CD4-positive, alpha-beta T cell treated with Interleukin-17A for 4 hours (primary cell): ENCODE measurements at places on chromosomes 4 and X.

DNA sequence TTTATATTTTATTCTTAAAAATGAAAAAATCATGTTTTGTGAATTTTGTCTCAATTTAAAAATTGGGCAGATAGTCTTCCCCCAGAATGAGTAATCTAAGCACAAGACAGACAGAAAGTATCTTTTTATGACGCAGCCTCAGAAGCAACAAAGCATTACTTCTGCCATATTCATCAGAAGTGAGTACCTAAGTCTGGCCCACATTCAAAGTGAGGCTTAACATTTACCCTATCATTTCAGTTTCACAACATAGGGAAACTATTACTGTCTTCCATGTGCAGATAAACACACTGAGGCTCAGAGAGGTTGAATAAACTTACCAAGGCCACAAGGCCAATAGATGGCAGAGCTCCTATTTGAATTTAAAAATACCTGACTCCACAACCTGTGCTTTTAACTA lies 4.4 kb upstream of the PRDX4 start:
- DNase-seq: no peak

GRCh38 chr4:1626151-1626550 lies 58.0 kb downstream of the FAM53A start:
- no peak for DNase-seq

DNA sequence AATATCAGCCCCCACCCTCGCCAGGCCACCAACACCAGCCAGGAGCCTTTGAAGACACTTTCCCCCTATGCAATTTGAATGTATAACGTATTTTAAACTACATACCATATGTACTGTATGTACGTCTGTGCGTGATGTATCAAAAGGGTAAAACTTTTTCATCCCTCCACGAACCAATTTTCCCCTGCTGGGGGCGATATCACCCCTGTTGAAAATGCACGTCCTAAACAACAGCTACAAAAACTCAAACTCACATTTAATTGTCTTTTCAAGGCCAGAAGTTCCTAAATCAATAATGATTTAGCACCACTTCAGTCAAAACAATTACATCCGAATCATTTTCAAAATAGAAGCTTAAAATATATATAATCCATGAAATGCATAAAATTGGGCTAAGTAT lies 1.4 kb downstream of the VEGFD start:
- no peak for DNase-seq

DNA sequence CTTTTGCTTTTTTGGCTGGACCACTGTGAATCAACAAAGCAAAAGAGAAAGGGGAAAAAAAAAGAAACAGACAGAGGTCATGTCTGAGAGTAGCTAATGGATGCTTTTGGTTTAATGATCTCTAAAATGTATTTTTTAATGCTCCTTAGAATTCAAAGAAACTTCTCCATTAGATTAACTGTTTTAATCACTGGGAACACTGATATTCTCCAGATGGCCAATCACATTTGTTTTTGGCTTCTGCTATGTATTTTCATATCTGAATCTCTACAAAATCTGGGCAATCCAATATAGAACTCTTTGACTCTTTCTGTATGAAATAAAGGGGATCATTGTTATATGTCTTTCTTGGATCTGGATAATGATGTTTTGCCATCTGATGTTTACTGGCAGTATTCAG lies 278.2 kb downstream of the ADGRL3 start:
- DNase-seq: no peak

DNA sequence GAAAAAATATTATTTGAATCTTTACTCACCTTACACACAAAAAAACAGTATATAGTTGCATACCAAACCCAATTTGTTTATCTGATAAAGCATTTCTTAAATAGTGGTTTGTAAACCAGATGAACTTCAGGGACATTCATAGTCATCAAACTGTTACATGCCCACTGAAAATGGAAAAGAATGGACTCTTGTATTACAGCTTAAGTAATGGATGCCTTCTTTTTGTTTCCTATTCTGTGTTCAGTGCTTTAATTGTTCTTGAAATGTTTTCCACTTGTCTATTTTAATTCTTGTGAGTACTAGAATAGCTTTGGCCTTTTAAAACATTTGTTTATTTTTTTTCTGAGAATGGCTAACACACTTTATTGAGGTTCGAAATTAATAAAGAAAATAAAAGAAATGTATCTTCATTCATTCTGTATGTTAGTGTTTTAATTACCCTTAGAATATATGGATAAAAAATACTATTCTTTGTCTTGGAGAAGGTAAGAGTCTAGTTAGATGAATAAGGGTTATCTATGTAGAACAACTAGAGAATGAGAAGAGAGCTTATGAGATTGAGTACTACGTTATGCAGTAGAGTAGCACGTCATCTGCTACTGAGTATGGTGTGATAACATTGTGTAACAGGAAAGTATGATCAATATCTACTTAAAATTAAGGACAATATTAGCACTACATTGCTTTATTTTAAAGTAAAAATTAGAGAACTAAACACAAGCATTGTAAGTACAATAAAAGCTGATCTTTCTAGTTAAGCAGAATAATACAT lies 9.9 kb downstream of the CPEB2 start:
- DNase-seq: no peak

DNA sequence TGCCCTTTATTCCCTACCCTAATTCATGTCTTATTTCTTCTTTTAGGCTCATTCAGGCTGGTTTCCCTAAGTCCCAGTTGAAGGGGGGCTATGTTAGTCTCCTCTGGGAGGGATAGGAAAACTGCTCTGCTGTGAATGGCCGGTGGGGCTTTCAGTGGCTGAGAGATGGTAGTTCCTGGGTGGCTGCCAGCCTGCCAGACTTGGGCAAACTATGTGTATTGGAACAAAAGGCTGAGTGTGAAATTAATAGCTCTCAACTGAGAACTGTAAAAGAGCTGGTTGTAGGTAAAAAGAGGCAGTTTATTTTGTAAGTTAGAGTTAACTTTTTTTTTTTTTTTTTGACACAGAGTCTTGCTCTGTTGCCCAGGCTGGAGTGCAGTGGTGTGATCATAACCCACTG lies 28.8 kb downstream of the ARHGAP10 start:
- DNase-seq: no peak

DNA sequence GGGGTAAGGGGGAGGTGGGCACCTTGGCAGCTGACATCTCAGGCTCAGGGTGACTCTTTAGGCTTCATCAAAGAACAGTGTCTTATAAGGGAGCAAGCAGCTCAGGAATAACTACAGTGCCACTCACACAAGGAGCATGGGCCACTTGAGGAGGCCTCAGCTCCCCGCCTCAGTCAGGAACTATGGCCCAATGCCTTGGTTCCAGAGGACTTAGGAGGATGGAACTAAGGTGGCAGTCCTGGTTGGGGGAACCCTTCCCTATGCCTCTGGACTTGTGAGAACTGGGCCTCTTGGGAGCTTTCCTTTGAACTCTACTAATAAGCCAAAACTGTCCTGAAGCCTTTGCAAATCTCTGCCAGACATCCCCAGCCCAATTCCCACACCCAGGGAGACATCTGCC lies 160.6 kb downstream of the EFNB1 start:
- no peak for DNase-seq

GRCh38 chr4:121684016-121684415 lies 12.8 kb downstream of the ANXA5 start:
- no peak for DNase-seq

DNA sequence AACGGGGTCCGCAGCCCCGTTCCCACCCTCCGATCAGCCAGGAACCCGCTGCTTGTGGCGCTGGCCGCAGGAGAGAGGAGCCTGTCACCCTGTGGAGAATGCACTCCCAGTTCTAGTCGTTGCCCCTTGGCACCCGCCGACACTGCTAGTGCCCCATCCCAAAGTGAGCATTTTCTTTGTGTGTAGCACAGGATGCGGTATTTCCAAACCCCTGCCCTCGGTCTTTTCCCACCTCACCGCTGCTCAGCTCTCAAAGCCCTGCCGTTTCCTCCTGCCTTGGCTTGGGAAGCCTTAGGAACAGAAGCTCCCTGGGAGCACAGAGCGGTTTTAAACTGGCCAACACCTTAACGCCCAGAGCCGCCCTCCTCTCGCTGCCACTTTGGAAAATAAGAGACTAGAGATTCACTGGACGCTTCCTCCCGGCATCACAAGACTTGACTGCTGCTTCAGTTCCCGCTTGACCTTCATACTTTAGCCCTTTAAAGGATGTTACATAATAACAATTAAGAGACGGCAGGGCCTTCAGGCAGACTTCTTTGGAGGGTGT lies 772 bp downstream of the CYP4V2 start:
- peak; percentile 44 for DNase-seq

- no peak for DNase-seq
Measured at GRCh38 chrX:153347530-153347929, 13.6 kb downstream of the ZNF275 start.

DNA sequence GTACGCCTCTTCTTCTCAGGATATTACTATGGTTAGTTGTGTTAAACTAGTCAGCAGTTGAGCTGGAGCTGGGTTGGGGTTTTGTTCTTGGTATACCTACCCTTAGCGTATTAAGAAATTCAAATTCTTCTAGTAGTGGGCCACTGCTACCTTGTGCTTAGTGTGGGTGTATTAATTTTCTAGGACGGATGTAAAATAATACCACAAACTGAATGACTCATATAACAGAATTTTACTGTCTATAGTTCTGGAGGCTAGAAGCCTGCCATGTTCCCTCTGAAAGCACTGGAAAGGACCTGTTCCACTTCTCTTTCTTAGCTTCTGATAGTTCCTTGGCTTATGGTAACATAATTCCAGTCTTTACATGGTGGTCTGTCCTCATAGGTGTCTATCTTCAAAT lies 1274.7 kb downstream of the ADGRL3 start:
- no peak for DNase-seq

DNA sequence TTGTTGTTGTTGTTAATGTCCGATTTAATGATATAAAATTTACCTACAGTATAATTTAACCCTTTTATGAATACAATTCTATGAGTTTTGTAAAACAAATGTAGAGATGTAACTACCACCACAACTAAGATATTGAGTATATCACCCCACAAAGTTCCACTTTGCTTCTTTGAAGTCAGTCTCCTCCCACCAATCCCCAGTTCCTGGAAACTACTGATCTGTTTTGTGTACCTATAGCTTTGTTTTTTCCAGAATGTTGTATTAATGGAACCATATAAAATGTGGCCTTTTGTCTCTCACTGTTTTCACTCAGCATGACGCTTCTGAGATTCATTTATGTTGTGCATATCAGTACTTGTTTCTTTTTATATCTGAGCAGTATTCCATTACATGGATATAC lies 52.3 kb upstream of the FAM9C start:
- no peak for DNase-seq

- no peak for DNase-seq
Measured at GRCh38 chrX:13932416-13932815, 97.3 kb downstream of the GEMIN8 start.

- DNase-seq: no peak
Measured at GRCh38 chr4:173270312-173271027, 63.7 kb downstream of the HMGB2 start.

DNA sequence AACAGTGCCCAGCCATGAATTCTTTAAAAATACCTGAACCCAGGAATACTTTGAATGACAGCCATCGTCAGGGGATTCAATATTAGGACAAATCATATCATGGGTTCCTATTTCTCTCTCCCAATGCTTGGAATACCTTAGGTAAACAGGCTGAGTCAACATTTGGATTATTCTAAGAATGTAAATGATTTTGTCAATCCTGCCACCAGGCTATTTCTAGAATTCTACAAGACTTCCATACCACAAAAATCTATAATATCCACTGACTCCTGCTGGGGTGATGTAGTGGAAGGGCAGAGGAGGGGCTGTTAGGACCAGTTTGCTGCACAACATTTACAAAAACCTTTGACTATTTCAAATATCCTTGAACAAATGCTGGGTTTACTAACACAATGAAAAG lies 65.2 kb downstream of the IGFBP7 start:
- DNase-seq: no peak

GRCh38 chr4:40586729-40587128 lies 42.9 kb downstream of the RBM47 start:
- no peak for DNase-seq

DNA sequence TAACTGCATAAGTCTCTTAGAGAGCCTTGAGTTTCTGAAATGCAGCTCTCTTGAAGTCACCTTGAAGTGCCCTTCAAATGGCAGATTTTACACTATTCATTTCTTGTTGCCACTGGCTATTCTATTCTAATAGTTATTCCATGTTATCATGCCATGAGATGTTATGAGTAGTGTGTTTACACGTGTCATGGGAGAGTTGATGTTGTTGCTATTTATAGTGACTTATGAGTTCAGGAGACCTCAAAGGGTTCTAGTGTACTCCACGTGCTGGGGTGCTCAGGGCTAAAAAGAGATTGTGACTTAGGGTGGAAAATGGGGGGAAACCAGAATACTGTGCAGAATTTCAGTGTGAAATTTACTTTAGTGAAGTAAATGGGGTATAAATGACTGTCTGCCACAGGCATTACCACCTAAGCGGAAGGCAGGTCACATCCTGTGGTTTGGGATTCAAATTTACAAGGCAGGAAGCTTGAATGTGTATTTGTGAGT lies 77.1 kb upstream of the SLC4A4 start:
- no peak for DNase-seq

DNA sequence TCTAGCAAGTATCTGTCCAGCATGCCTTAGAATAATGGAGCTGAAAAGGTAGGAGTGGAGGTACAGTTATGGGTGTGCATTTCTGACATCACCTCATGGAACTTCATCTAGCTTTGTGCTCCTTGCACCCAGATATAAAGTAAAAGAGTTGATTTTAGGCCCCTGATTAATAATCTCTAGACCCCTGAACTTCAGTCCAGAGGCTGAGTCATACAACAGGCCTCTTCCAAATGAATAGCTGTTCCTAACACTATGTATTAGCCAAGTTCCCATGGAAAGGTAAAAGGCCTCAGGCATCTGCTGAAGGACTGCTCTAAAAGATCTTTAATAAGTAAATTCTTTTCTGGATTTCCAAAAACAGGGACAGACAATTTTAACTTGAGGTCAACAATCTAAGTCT lies 16.2 kb downstream of the TBC1D9 start:
- no peak for DNase-seq

- no peak for DNase-seq
Measured at GRCh38 chrX:20414066-20414465, 147.4 kb upstream of the RPS6KA3 start.

DNA sequence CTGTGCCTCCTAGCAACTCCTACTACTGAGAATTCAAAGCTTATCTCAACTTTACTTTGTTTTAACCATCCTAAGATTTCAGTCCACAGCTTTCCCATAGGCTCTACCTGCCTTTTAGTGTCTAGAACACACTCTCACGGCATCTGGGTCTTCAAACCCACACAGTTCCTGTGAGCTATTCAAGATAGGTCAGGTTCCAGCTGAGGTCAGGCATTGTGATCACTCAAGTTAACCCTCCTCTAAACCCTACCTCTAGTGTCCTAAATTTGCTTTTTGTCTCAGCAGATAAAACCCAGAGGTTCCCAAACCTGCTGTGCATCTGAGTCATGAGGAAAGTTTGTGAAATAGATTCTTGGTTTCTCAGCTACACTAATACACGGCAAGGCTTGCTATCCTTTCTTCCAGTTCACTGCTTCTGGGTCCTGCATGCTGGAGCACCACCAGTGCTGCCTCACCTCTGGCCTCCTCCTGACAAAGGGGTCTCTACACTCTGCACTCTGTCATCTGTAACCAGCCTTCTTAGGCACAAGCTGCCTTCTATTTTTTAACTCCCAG lies 324.6 kb upstream of the MAGEB2 start:
- DNase-seq: no peak
